ENCODE measurements at places on chromosomes 1 and 21.

DNA sequence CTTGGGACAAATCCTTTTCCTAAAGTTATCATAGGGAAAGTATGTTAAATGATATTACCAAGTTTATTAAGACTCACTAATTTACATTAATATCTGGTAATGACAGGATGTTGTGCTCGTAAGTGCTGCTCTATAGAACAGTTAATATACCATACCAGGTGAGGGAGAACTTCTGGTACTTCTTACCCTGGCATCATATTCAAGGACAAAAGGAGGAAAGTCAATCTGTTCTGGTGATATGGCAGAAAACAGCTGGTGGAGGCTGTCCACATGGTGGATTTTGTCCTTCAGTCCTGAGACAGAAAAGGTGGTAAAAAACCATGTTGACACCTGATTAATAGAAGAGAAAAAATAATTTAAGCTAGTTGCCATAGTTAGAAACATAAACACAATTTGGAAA lies 51.6 kb downstream of the GDAP2 start:
- DNase-seq = no peak

- DNase-seq = no peak
These were observed 18.8 kb upstream of the MAP1LC3C start for GRCh38 chr1:242017580-242018233.

GRCh38 chr1:31183927-31184554 lies 55.6 kb downstream of the NKAIN1 start:
- DNase-seq = peak; percentile 55

GRCh38 chr1:33142483-33143064 lies 39.3 kb downstream of the TRIM62 start:
- DNase-seq = no peak

- no peak for DNase-seq
These were observed 42.7 kb downstream of the SEC16B start for GRCh38 chr1:177927021-177927596.

- DNase-seq = no peak
These were observed 19.7 kb downstream of the CYP4B1 start for GRCh38 chr1:46818591-46818990.

DNA sequence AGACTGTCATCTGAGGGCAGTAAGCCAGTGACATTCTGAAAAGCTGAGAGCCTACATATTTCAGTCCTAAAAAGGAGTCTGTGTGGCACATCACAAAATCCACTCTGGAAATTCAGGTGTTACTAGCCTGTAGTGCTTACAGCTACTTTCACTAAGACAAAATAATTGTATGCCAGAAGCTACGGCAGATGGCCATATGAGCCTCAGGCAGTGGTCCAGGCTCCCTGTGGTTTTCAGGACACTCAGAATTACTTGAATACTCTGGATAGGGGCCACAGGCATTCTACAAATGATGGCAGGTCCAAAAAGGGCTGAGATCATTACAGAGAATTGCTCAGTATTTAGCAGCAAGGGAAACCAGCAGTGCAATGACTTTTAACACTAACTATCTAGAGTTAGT lies 527.1 kb downstream of the MRPL39 start:
- peak; percentile 77 for DNase-seq

DNA sequence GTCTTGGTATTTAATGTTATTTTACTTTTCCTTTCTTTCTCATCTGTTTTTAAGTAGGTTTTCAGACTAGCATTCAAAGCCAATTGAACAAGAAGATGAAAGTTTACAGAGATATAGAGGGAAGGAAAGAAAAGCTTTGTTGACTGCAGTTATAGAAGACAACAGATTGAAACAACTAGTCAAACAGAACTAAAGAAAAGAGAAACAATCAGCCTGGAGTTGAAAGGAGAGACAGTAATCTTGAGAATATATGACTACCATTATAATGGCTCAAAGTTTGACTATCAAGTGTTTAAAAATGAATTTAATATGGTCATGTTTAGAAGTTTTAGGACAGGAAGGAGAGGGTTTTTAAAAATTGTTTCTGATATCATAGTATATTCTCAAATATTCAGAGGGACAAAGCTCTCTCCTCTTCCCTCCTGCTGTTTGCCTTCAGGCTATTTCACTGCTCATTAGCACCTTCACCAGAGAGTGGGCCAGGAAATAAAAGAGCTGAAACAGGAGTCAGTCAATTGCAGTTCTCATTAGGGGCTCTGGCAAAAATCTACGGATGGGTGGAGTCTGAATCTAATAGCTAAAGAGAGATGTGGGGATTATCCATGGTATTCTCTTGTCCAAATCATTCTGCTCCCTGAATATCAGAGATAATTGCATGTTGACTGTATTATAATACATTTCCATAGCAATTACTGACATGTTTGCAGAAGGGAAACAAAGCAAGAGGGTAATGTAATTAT lies 577.8 kb downstream of the BRINP3 start:
- DNase-seq = no peak

DNA sequence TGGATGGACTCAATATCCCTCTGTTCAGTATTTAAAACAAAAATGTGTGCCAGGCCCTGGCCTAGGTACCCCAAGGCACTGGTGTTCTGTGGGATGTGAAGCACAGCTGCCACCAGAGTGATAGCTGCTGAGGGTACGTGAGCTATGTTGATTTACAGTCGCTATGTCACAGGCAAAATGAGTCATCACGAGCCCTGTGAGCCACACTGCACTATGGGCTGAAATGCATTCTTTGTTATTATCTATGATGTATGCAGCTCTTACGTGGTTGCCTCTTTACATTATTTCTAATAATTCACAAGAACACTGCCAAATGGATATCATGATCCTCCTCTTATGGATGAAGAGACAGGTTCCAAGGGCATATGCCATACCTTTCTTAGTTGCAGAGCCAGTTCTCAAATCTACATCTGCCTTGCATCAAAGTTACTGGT lies 2.1 kb downstream of the TEX38 start:
- DNase-seq = no peak

DNA sequence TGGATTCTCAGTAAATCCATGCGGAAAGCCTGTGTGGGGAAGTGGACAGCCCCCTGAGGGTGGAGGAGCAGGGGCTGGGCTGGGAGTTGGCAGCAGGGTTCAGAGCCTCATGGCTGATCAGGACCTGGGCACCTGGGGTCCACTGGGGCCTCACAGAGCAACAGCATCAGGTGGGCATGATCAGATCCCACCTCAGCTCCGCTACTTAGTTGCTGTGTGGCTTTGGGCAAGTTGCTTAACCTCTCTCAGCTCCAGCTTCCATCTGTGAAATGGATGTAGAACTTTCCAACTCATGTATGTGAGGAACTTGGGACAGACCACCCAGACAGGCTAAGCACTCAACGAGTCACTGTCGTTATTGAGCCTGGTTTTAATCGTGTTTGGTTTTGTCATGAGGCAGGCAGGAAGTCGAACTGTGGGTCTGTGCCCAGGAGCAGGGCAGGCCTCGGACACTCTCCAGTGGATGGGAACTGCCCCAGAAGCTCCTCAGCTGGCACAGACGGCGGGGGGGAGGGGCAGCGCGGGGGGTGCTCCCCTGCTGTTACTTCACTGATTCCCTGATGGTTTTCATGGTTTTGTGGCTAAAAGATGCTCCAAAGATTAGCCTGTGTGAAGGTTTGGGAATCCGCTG lies 155.8 kb upstream of the TMEM51 start:
- DNase-seq = no peak

DNA sequence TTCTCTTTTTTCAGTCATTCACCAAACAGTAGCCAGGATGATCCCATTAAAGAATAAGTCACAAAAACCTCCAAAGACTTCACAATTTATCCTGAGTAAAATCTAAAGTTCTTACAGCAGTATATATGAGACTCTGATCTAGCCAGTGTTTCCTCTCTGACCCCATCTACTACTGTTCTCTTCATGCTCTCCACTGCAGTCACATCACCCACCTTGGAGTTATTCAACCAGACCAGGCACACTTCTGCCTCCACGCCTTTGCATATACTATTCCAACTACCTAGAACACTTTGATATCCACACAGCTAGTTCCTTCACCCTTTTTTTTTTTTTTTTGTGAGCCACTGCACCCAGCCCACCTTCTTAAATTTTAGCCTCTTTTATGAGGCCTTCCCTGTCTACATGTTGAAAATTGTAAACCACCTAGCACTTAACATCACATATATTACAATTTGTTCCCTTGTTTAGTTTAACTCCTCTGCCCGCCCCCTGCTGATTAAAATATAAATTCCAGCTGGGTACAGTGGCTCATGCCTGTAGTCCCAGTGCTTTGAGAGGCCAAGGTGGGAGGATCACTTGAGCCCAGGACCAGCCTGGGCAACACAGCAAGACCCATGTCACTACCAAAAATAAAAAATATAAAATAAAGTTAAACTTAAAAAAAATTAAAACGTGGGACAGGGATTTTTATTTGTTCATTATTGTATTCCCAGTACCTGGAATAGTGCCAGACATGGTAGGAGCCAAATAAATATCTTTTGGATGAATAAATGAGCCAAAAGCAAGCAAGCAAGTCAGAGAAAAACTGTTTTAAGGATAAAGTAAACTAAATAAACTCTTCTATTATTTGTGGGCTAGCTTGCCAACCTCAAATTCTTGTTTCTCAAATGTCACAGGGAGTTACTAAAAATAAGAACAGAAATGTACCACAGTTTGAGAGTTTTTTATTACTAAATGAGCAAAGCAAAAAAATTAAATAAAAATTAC lies 35.2 kb upstream of the MUTYH start:
- DNase-seq = no peak

- no peak for DNase-seq
These were observed 32.0 kb upstream of the PRDX6 start for GRCh38 chr1:173445164-173445563.

DNA sequence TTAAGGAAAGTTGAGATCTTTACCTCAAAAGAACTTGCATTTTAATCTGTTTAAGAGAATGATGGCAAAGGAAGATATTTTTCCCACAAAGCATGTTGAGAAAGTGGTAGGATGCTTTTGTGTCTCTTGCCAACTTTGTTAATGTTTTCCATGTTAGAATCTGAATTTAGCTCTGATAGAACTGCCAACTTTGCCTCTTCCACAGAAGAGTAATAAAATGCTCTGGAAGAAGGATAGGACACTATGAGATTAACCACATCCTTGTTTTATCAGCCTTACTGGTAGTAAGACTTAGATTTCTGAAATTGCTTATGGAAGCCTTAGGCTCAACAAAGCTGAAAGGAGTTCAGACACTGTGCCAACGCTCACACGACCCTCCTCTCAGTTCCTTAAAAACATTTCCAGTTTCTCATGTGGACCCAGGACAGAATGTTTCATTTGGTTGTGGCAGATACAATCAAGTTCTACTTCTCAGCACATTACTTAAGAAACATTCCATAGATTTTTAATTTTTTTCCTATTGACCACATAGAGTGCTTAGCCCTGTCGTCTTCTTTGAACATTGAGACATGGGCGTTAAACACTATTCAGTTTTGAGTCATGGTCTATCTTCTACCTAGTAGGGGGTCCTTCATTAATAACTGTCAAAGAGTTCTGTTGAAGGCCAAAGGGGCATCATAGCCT lies 59.0 kb downstream of the MTR start:
- no peak for DNase-seq

GRCh38 chr1:153583976-153584375 lies 18.3 kb upstream of the S100A2 start:
- no peak for DNase-seq

GRCh38 chr1:185355947-185356346 lies 38.9 kb upstream of the IVNS1ABP start:
- no peak for DNase-seq

- DNase-seq = no peak
These were observed at the start of gene ITGB2 for GRCh38 chr21:44920694-44921604. TSS of gene ITGB2 (minus strand) at chr21:44920899. CDS start at chr21:44910782, 10,117 bp downstream.

DNA sequence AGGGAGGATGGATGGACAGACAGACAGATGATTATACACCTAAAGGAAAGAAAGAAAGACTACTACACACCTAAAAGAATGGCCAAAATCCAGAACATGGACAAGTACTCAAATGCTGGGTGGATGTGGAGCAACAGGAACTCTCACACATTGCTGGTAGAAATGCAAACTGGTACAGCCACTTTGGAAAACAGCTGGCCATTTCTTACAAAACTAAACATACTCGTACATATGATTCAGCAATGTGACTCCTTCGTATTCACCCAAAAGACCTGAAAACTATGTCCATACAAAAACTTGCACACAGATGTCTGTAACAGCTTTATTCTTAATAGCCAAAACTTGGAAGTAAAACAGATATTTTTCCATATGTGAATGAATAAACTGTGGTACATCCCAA lies 51.3 kb downstream of the PRPF38A start:
- DNase-seq = no peak

DNA sequence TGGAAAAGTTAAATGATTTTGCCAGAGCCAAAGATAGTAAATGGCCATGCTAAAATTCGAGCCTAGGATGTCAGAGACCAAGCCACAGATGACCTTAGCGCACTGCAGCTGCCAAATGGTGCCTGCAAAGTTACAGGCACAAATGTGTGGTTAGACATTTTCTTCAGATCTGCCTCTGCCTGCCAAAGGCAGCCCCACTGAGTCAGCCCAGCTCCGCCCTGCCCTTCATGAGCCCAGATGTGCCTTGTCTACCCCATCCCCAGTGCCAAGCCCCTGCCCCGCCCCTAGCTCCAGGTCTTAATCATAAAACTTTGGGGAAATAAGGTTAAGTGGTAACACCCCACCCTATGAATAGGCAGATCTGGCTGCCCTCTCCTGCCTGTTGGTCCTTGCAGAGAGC lies 105.9 kb downstream of the DTL start:
- no peak for DNase-seq

DNA sequence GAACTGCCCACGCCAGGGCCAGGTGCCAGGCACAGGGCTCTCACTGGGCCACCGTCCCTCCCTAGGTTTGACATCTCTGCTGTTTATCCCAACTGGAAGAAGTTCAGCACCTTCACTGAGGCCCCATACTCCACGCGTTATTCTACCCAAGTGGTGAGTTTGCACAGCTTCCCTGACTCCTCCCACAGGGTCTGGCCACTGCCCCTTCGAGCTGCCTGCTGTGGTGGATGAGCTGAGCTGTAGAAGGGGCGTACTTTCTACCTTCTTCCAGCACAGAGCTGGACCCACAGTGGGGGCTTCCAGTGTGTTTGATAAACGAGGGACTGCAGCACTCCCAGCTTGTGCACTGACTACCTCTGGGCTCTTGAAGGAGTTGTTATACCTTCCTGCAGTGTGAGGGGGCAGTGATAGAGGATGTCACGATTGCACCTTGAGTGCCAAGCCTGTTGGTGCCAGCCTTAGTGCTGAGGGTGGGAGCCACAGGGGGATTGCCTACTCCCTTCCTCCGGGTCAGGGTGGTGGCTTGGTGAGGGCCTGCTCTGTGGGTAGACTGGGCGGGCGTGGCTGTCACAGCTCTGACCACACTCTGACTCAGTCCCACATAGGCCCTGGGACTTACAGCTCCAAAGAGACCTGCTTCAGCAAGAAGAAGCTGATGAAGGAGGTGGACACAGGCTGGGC lies 5.9 kb upstream of the TTC22 start:
- DNase-seq = no peak

- no peak for DNase-seq
These were observed 5.2 kb downstream of the POFUT2 start for GRCh38 chr21:45282283-45283034.

DNA sequence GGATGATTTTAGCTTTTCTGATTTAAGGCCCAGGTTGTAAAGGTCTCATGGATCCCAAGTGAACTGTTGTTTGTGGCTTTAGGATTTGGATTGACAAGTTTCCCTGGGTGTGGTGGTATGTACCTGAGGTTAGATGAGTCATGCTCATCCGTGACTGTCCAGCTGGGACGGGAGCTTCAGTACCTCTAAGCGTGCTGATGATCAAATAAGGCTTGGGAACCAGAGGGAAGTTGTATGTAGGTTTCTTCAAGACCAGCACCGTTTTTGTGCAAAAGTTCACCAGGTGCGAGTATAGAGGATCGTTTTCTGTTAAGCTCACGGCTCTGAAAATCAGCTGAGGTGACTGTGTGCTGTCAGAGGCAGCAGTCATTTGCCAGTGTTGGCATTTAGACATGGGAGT lies 19.8 kb downstream of the PLA2G2E start:
- no peak for DNase-seq

Measured in NCI-H524 (cell line).